ENCODE measurements at places on chromosomes 13 and 19.
A peak's percentile ranks its signal among the peaks of the same experiment; 100 is the strongest.

DNA sequence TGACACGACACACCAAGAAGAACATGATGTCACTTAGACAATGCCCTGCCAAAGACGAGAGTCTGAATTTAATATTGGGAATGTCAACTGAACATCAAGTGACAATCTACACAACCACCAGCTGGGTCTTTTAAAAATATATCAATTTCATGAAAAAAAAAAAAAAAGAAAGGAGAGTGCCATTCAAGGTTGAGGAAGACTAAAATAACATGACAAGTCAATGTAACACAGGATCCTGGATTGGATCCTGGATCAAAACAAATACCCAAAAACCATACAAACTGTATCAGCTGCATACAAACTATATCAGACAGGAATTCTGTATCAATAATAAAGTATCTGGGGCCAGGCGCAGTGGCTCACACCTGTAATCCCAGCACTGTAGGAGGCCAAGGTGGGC lies 4.7 kb downstream of the ZNF329 start:
- no peak for DNase-seq

DNA sequence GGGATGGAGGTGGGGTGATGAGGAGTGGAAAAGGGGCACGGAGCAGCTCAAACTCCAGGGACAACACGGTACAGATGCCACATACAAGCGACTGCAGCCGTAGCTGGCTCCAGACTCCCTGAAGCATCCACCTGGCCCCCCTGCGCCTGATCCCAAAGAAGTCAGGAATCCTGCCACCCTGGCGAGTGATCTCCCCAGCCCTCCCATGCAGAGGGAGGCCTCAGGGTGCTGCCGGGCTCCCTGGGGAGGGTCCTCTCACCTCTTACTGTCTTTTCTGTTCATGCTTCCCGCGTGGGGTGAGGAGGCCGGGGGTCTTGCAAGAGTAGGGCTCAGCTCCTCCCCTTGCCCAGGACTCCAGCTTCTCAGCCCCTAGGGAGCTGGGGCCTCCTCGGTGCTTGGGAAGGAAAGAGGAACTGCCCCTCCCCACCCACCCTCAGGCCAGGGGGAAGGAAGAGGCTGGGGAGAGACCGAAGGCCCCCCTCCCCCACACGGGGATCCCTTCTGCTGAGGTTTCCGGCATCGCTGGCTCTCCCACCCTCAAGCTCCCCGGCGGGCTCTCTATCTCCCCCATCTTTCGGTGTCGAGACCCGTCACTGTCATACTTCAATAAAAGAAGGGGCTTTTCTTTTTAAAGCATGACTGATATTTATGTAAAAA lies at the start of gene RASGRP4:
Gene RASGRP4, minus strand, starts transcription at position 410 of the 657 bp plus-strand sequence. Its CDS starts 128 bp downstream, at position 282.
- DNase-seq: peak; percentile 89

GRCh38 chr13:38951525-38952313 lies 38.9 kb downstream of the STOML3 start:
- no peak for DNase-seq

DNA sequence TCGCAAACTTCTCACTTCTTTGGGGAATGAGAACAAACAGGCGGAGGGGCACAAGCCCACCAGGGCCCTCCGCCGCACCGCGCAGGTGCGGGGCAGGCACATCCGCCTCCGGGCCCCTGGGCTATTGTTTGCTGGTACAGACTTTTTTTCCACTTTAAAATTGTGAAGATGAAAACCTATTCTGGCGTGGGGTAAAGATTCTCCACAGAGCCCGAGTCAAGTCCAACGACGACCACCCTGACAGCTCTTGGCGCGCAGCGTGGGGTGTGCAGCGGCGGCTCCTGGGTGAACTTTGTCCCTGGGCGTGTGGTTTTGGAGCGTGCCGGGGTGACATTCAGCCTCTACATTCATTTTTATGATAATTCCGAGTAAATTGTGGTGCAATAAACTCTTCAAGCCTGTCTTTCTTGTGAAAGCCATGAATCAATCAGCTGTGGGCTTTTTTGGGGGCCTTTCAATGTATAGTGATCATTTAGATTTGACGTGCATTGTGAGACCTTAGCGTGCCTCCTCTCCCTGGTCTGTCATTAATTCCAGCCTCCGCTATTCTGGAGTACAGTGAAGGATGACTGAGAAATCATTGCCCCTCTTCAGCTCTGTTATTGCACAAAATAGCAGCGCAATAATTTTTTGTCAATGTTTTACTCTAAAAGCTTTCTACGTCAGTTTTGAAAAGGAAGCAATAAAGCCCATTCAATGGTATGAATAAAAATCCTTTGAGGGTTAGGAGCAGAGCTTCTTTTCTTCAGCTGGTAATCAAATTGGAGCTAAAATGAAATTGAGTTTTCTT lies 90.0 kb downstream of the TEX29 start:
- no peak for DNase-seq

GRCh38 chr13:97385146-97385545 lies 48.8 kb upstream of the RAP2A start:
- no peak for DNase-seq

- DNase-seq: peak; percentile 15
Measured at GRCh38 chr19:18932216-18932841, 8.7 kb downstream of the HOMER3 start.

DNA sequence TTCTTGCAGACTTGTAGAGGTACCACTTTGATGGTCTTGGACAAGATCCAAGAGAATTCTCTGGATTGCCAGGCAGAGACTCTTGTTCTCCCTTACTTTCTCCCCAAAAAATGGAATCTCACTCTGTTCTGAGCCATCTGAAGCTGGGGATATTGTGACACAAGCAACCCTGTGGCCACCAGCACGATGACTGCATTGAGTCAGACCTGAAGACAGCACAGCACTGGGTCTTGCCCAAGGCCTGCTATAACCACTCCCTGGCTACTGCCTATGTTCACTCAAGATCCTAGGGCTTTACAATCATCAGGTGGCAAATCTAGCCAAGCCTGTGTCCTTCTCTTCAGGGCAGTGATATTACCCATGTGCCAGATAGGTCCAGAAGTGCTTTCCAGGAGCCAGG lies 202.5 kb upstream of the SERP2 start:
- no peak for DNase-seq

- no peak for DNase-seq
Measured at GRCh38 chr13:33053397-33054066, 37.3 kb downstream of the KL start.

- DNase-seq: no peak
Measured at GRCh38 chr19:18108897-18109296, 11.3 kb downstream of the MAST3 start.

DNA sequence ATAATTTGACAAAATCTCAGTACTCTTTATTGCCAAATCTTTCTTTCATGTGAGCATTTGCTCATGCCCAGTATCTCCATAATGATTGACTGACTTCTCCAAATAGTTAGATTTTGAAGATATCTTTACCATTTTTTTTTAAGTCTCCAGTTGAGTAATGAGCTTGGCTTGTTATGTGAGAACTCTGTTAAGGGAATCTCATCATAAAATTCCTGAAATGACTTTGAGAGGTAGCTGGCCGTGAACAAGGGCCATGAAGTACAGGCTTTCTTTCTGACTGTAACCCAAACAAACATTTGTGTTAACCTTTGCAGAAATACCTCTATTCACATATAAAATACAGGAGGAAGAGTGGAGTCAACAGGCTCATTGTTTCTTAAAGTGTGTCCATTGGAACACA lies 449.7 kb downstream of the IRS2 start:
- no peak for DNase-seq

DNA sequence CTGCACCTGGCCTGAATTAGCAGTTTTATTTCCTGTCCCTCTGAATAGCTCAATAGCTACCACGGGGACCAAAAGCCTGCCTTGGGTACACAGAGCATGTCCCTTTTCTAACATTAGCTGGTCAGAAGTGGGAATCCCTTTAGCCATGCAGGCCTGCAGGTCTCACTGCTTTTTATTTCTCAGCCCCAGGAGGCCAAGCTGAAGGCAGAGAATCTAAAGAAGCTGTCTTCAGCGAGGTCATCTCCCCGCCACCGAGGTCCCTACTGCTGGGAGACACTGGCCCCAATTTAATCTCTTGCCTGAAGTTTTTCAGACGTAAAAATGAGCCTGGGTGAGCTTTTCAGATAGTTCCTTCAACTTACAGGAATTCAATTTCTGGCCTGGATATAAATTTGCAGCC lies 40.7 kb downstream of the PIN1 start:
- no peak for DNase-seq

GRCh38 chr19:37990362-37990761 lies 83.4 kb downstream of the SIPA1L3 start:
- no peak for DNase-seq

GRCh38 chr13:99144306-99144705 lies 56.3 kb upstream of the UBAC2 start:
- DNase-seq: no peak

- DNase-seq: no peak
Measured at GRCh38 chr13:82654861-82655855, 1227.1 kb downstream of the SLITRK1 start.

DNA sequence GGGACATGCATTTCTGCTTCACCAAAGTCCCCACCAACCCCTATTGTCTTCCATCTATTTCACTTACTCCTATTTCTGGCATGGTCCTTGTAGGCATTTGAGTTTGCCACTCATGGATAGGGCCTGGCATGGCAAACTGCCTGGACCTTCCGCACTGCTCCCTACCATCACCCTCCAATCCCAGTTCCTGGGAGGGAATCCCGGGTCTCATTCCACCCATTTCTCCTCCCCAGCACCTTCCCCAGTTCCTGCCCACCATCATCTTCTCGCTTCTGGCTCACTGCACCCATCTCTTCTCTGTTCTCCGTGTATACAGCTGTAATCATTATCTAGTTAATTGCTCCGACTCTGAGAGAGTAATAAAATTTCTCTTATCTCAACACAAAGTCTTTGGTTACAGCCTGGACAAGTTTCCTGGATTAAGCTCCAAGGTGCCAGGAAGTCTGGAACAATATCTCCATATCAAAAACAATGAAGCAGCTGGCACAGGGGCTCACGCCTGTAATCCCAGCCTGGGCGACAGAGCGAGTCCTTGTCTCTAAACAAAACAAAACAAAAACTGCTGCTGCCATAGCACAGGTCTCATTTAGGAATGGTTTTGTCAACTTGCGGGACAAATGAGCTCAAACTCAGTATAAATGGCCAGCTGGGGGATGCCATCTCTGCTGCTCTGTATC lies 17.0 kb upstream of the COX7A1 start:
- no peak for DNase-seq

- DNase-seq: no peak
Measured at GRCh38 chr19:10093295-10094186, 7.4 kb downstream of the SHFL start.

DNA sequence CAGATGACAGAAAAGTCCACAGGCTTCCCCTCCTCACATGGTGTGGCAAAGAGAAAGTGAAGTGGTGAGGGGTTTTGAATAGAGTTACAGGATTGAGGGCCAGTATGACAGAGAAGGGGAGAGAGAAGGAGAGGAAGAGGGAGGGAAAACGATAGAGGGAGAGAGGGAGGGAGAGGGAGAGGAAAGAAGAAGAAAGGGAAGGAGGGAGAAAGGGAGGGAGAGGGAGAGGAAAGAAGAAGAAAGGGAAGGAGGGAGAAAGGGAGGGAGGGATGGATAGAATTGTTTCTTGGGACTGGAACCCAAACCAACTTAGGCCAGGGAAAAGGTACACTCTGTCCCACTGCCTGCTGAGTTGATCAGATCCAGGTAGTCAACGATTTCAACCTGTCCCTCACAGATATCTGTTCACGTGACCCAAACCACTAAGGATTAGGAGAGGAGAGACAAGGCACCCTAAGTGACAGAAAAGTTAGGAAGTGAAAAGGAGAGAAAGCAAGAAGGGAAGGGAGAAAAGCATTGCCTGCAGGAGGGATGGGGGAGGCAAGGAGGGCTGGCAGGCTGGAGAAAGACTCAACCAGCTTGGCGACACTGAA lies 8.1 kb upstream of the IGFL3 start:
- no peak for DNase-seq

DNA sequence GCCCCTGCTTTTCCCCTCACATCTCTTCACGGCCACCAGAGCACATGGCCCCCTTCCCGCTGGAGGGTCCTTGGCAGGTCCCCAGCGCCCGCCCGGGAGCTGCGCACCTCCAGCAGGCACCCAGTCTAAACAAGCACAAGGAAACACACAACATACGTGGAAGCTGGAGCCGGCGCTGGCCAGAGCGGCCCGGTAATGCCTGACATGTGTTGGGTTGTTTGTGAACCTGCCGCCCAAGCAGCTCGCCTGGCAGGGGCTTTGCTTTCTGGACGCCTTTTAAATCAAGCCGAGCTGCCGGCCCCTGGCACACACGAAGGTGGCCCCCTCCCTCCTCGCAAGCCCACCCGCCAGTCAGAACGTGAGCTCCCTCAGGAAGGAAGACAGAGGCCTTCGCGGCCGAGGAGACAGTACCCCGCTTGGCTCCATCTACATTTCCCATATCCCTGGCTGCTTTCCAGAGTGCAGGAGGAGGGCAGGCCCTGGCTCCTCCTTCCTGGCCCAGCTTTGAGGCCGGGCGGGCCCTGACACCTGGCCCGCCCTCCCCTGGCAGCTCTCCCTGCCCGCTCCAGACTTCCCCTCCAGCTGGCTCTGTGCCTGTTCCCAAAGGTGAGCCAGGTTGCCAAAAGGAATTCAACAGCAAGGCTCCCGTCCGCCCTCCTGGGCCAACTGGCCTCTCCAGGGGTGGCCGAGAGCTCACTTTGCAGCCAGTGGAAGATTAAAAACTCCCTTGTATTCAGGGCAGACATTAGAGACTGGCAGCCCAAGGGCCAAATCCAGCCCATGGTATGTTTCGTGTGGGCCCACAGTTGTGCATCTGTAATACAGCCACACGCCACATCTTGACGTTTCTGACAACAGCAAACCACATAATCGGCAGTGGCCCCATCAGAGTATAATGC lies 28.7 kb downstream of the COMP start:
- DNase-seq: no peak

GRCh38 chr13:25490236-25490635 lies 118.5 kb downstream of the ATP8A2 start:
- DNase-seq: no peak

GRCh38 chr19:2072757-2073551 lies 21.9 kb upstream of the MKNK2 start:
- DNase-seq: no peak

GRCh38 chr19:43525836-43526771 lies 897 bp downstream of the ETHE1 start:
- DNase-seq: no peak

GRCh38 chr13:109779074-109779473 lies 7.3 kb downstream of the IRS2 start:
- no peak for DNase-seq

GRCh38 chr19:29812080-29812880 lies 489 bp downstream of the CCNE1 start:
- no peak for DNase-seq

DNA sequence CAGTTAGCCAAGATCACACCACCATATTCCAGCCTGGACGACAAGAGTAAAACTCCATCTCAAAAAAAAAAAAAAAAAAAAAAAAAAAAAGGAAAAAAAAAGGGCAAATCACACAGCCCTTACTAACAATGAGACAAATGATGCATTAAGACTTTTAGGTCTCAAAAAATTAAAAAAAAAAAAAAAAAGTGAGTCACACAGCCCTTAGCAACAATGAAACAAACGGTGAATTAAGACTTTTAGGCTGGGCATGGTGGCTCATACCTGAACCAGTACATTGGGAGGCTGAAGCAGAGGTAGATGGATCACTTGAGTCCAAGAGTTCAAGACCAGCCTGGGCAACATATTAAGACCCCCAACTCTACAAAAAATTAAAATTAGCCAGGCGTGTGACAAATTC lies 32.4 kb upstream of the EIF3G start:
- DNase-seq: no peak
